ENCODE measurements at places on chromosomes 1 and 21.

GRCh38 chr1:198915327-198916231 lies 276.7 kb downstream of the PTPRC start:
- DNase-seq = no peak
- H3K4me3 ChIP-seq = no peak overlapping the region
- H3K36me3 ChIP-seq = peaks cover 8% of the 10 kb centered on the region
- H3K27me3 ChIP-seq = no peaks in the 10 kb centered on the region

- H3K27me3 ChIP-seq = no peaks in the 10 kb centered on the region
- H3K4me3 ChIP-seq = no peak overlapping the region
- no peaks in the 10 kb centered on the region for H3K36me3 ChIP-seq
- no peak overlapping the region for H3K27ac ChIP-seq
Measured at GRCh38 chr1:223245983-223246382, 102.9 kb upstream of the TLR5 start.

DNA sequence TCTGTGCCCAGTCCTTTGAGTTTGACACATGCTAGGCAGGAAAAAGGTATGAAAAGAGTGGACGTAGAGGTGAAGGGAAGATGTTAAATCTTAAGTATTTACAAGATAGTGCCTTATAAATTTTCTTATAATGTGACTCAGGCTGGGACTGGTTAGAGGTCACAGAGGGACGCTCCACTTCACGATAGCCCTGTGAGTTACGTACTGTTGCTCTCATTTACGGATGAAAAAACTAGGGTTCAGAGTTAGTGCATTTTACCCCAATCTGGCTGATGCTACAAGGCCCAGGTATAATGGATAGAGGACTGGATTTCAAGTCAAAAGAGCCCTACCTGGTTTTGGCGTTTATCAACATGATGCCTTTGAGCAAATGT lies 1.4 kb upstream of the TUT4 start:
- H3K4me3 ChIP-seq = peak overlapping the region; percentile 50
- H3K27me3 ChIP-seq = no peaks in the 10 kb centered on the region
- H3K36me3 ChIP-seq = no peaks in the 10 kb centered on the region
- DNase-seq = no peak
- no peak overlapping the region for H3K27ac ChIP-seq

DNA sequence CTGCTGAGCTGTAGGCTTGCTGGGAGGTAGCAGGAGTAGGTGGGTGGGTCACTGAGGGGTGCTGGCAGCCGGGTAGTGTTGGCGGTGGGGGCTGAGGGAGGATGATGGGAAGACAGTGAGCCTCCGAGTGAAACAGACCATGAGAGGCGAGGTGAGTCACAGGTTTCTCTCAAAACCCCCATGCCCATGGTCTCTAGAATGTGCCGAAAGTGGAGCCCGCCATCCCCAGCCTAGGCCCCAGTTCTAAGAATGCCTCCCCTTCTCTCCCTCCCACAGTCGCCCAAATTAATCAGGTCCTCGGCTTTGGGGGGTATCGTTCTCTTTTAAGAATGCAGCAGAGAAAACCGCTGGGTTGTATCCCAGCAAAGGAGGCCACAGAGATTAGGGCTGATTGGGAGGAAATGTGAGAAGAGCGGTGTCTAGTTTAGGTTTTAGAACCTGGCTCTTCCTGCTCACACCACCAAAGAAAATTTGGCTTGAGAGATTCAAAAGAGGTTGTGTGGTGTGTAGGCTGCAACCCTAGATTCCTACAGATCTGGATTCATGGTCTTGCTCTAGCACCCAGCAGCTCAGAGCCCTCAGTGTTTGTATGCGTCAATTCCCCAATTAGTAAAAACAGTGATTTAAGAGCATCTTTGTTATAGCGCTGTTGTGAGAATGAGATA lies 27.7 kb upstream of the IL19 start:
- H3K4me1 ChIP-seq = peaks cover 47% of the 10 kb centered on the region
- no peak overlapping the region for H3K4me3 ChIP-seq
- no peaks in the 10 kb centered on the region for H3K27me3 ChIP-seq
- H3K27ac ChIP-seq = no peak overlapping the region

- no peaks in the 10 kb centered on the region for H3K4me1 ChIP-seq
- no peak overlapping the region for H3K27ac ChIP-seq
- H3K36me3 ChIP-seq = no peaks in the 10 kb centered on the region
- no peak for DNase-seq
Measured at GRCh38 chr1:213649373-213649772, 338.4 kb upstream of the PROX1 start.

DNA sequence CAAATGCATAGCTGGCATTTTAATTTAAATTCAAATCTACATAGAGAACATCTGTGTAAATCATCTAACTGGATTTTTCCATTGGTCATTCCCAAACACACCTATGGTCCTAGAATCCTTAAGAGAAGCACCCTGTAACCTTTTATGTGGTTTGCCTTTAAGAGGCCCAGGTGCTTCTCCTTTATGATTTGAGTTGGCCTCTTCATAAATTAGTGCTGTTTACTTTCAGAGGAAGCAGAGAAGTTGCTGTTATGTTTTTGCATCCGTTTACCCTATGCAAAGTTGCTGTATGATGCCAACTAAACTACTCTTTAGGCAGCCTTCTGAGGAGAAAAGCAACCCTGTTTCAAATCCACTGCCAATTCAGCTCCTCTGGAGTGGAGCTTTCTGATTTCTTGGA lies 193.8 kb downstream of the HS2ST1 start:
- no peak overlapping the region for H3K4me3 ChIP-seq
- no peak overlapping the region for H3K27ac ChIP-seq
- H3K36me3 ChIP-seq = peaks cover 3% of the 10 kb centered on the region
- no peak for DNase-seq
- no peaks in the 10 kb centered on the region for H3K27me3 ChIP-seq
